Activated B cell treated with CpG ODN at 0.5 μM for 24 hours (primary cell): ENCODE measurements at places on chromosomes 3 and 15.

GRCh38 chr3:176352716-176353334 is 844.5 kb downstream of the TBL1XR1 start:
- H3K4me1 ChIP-seq, result no peaks in the 10 kb centered on the region
- H3K27ac ChIP-seq, result no peak overlapping the region
- H3K27me3 ChIP-seq, result no peaks in the 10 kb centered on the region
- H3K4me3 ChIP-seq, result no peak overlapping the region
- DNase-seq, result no peak

DNA sequence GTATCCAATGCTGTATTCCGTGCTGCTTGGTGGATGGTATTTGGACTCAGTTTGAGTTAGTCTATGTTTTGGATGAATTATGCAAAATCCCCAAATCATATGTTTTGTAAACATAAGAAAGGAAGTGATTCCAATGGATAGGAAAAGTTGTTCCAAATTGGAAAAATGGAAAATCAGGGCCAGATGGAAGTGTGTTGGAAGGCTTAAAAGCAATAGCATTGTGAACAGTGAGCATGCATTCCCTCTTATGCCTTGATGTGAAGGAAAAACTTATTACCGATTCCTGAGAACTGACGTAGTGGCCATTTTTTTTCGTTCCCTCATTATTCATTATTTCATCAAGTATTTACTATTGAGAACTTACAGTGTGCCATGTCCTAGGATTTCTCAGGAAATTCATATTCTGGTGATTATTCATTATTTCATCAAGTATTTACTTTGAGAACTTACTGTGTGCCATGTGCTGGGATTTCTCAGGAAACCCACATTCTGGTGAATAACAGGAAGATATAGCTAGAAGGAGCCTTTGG is 144.1 kb upstream of the TPRG1 start:
- H3K4me1 ChIP-seq, result no peaks in the 10 kb centered on the region
- no peak overlapping the region for H3K27ac ChIP-seq
- H3K4me3 ChIP-seq, result no peak overlapping the region
- H3K27me3 ChIP-seq, result peaks cover 15% of the 10 kb centered on the region
- DNase-seq, result no peak
- no peaks in the 10 kb centered on the region for H3K36me3 ChIP-seq

DNA sequence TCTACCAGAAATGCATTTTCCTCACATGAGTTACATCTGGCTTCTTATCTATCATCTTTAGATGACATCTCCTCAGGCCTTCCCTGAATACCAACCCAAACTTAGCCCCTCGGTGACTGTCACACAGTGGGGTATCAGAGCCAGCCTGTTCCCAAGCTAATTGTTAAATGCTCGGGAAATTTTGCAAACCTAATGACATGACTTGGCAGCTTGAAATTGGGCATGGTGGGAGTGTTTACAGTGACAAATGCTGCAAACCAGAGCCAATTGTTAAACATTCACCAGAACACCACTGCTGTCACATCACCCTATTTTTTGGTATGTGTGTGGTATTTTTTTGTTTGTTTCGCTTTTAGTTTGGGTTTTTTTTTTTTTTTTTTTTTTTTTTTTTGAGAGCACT is 130.8 kb downstream of the HCN4 start:
- DNase-seq, result no peak
- no peak overlapping the region for H3K4me3 ChIP-seq
- H3K4me1 ChIP-seq, result no peaks in the 10 kb centered on the region
- H3K27me3 ChIP-seq, result peaks cover 9% of the 10 kb centered on the region
- H3K27ac ChIP-seq, result no peak overlapping the region
- no peaks in the 10 kb centered on the region for H3K36me3 ChIP-seq

GRCh38 chr3:126685021-126685420 is 19.0 kb upstream of the CHCHD6 start:
- no peak overlapping the region for H3K4me3 ChIP-seq
- H3K4me1 ChIP-seq, result peaks cover 9% of the 10 kb centered on the region
- H3K36me3 ChIP-seq, result no peaks in the 10 kb centered on the region
- DNase-seq, result no peak

GRCh38 chr15:44698641-44699040 is 12.5 kb downstream of the PATL2 start:
- no peak for DNase-seq
- H3K27me3 ChIP-seq, result no peaks in the 10 kb centered on the region
- H3K4me1 ChIP-seq, result peaks cover 11% of the 10 kb centered on the region
- peaks cover under 1% of the 10 kb centered on the region for H3K36me3 ChIP-seq

DNA sequence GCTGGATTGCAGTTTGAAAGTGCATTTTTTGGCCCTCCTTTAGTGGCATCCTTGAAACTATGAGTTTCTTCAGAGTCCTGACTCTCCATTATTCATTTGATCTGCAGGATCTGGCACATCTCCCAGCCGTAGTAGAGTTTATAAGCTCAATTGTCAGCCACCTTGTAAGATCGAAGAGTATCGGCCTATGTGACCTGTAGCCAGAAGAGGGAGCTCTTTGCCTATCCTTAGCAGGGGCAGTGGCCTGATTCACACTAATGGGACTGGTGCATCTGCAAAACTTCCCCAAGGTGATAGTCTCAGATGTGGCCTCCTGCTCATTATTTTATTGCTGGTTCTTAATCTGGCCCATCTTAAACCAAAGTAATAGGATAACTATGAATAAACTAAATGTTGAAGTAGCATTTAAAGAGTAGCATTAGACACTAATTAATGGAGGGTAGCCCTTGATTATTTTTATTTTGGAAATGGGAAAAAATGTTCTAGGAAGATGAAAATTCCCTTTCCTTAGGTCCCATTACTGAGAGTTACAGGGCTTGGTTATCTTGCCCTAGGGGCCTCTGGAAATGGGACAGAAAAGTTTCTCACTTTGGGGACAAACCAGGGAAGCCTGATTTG is 21.2 kb downstream of the GCSAM start:
- no peak overlapping the region for H3K27ac ChIP-seq
- no peak for DNase-seq
- no peaks in the 10 kb centered on the region for H3K27me3 ChIP-seq
- peaks cover 53% of the 10 kb centered on the region for H3K4me1 ChIP-seq
- no peaks in the 10 kb centered on the region for H3K36me3 ChIP-seq

GRCh38 chr3:127688416-127689265 is 15.9 kb downstream of the ABTB1 start:
- peaks cover 2% of the 10 kb centered on the region for H3K36me3 ChIP-seq
- peaks cover 2% of the 10 kb centered on the region for H3K27me3 ChIP-seq
- peaks cover 29% of the 10 kb centered on the region for H3K4me1 ChIP-seq
- no peak overlapping the region for H3K27ac ChIP-seq
- H3K4me3 ChIP-seq, result no peak overlapping the region
- DNase-seq, result peak; percentile 5

GRCh38 chr15:67018441-67018840 is 47.0 kb upstream of the SMAD3 start:
- H3K4me3 ChIP-seq, result no peak overlapping the region
- no peaks in the 10 kb centered on the region for H3K27me3 ChIP-seq
- no peak for DNase-seq
- no peaks in the 10 kb centered on the region for H3K36me3 ChIP-seq
- no peak overlapping the region for H3K27ac ChIP-seq
- H3K4me1 ChIP-seq, result peaks cover 3% of the 10 kb centered on the region

- H3K27me3 ChIP-seq, result peaks cover 22% of the 10 kb centered on the region
- no peak for DNase-seq
- no peaks in the 10 kb centered on the region for H3K4me1 ChIP-seq
- H3K4me3 ChIP-seq, result no peak overlapping the region
- no peaks in the 10 kb centered on the region for H3K36me3 ChIP-seq
- no peak overlapping the region for H3K27ac ChIP-seq
Measured at GRCh38 chr15:60614028-60614427, 135.1 kb upstream of the ICE2 start.

- H3K27ac ChIP-seq, result no peak overlapping the region
- no peaks in the 10 kb centered on the region for H3K36me3 ChIP-seq
- no peak for DNase-seq
- H3K4me3 ChIP-seq, result no peak overlapping the region
- no peaks in the 10 kb centered on the region for H3K4me1 ChIP-seq
Measured at GRCh38 chr3:37200141-37200540, 25.8 kb upstream of the LRRFIP2 start.

- no peak overlapping the region for H3K4me3 ChIP-seq
- H3K27ac ChIP-seq, result no peak overlapping the region
- no peaks in the 10 kb centered on the region for H3K4me1 ChIP-seq
- no peak for DNase-seq
- H3K27me3 ChIP-seq, result peaks cover 3% of the 10 kb centered on the region
Measured at GRCh38 chr3:193132964-193133363, 108.1 kb upstream of the PLAAT1 start.

- H3K27me3 ChIP-seq, result no peaks in the 10 kb centered on the region
- H3K4me3 ChIP-seq, result no peak overlapping the region
- no peaks in the 10 kb centered on the region for H3K4me1 ChIP-seq
- no peak overlapping the region for H3K27ac ChIP-seq
Measured at GRCh38 chr3:106093616-106094015, 224.8 kb upstream of the CBLB start.

- H3K27me3 ChIP-seq, result no peaks in the 10 kb centered on the region
- H3K27ac ChIP-seq, result no peak overlapping the region
- H3K4me1 ChIP-seq, result no peaks in the 10 kb centered on the region
- DNase-seq, result no peak
Measured at GRCh38 chr15:76439542-76439941, 103.0 kb downstream of the ISL2 start.

DNA sequence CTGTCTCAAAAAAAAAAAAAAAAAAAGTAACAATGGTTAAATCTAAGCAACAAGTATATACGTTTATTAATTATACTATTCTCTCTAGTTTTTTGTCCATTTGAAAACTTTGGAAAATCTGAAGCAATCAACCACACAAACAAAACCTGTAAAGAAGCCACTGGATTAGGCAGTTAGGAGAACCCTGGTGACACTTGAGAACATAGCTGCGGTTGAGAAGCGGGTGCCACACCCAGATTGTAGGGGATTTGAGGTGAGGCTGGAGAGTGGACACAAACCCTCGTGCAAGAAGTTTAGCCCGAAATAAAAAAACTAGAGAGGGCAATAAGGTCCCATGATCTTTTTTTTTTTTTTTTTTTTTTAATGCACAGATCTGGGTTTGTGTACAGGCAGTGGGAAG is 25.9 kb upstream of the ZBTB38 start:
- H3K36me3 ChIP-seq, result no peaks in the 10 kb centered on the region
- DNase-seq, result no peak
- peaks cover 4% of the 10 kb centered on the region for H3K4me1 ChIP-seq
- no peak overlapping the region for H3K4me3 ChIP-seq
- peaks cover 5% of the 10 kb centered on the region for H3K27me3 ChIP-seq

GRCh38 chr3:40827942-40828688 is 303.4 kb downstream of the ZNF621 start:
- no peak overlapping the region for H3K27ac ChIP-seq
- no peaks in the 10 kb centered on the region for H3K36me3 ChIP-seq

GRCh38 chr3:113118336-113118735 is 93.0 kb upstream of the BOC start:
- no peaks in the 10 kb centered on the region for H3K4me1 ChIP-seq
- H3K27me3 ChIP-seq, result no peaks in the 10 kb centered on the region
- no peak overlapping the region for H3K4me3 ChIP-seq
- no peak for DNase-seq
- H3K27ac ChIP-seq, result no peak overlapping the region

DNA sequence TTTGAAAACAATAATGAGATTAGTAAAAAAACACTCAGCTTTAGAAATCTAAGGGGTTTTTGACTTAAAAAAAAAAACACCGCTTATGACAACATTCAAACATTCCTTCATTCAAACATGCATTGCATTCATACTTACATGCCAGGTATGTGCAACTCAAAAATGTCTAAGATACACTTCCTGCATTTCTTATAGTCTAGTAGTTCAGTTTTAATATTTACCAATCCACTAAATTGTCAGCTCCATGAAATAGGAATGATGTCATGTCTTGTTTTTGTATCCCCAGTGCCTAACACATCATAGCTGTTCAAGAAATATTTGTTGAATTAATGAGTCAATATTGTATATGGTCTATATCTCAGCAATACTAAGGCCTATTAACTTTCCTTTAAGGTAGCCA is 51.7 kb downstream of the EIF4E3 start:
- no peak overlapping the region for H3K27ac ChIP-seq
- H3K36me3 ChIP-seq, result no peaks in the 10 kb centered on the region
- no peaks in the 10 kb centered on the region for H3K27me3 ChIP-seq
- DNase-seq, result no peak
- no peak overlapping the region for H3K4me3 ChIP-seq

- peak overlapping the region; percentile 61 for H3K27ac ChIP-seq
- peaks cover 34% of the 10 kb centered on the region for H3K36me3 ChIP-seq
- DNase-seq, result no peak
- H3K4me3 ChIP-seq, result peak overlapping the region; percentile 24
Measured at GRCh38 chr15:67107014-67107812, 41.8 kb downstream of the SMAD3 start.

GRCh38 chr3:194588741-194589140 is 44.5 kb downstream of the TMEM44 start:
- DNase-seq, result no peak
- peaks cover 27% of the 10 kb centered on the region for H3K4me1 ChIP-seq
- peaks cover 12% of the 10 kb centered on the region for H3K36me3 ChIP-seq
- H3K4me3 ChIP-seq, result no peak overlapping the region

- no peak overlapping the region for H3K4me3 ChIP-seq
- peaks cover 3% of the 10 kb centered on the region for H3K36me3 ChIP-seq
- DNase-seq, result no peak
- peak overlapping the region; percentile 81 for H3K27ac ChIP-seq
- peaks cover 78% of the 10 kb centered on the region for H3K4me1 ChIP-seq
Measured at GRCh38 chr3:71401695-71402231, 181.8 kb downstream of the FOXP1 start.

GRCh38 chr3:192675958-192676649 is 51.2 kb downstream of the FGF12 start:
- H3K27me3 ChIP-seq, result peaks cover 4% of the 10 kb centered on the region
- H3K4me3 ChIP-seq, result no peak overlapping the region
- no peaks in the 10 kb centered on the region for H3K36me3 ChIP-seq
- no peaks in the 10 kb centered on the region for H3K4me1 ChIP-seq
- DNase-seq, result no peak

GRCh38 chr3:41290736-41291135 is 91.4 kb downstream of the CTNNB1 start:
- no peak overlapping the region for H3K27ac ChIP-seq
- no peak overlapping the region for H3K4me3 ChIP-seq
- H3K36me3 ChIP-seq, result no peaks in the 10 kb centered on the region
- H3K27me3 ChIP-seq, result no peaks in the 10 kb centered on the region

GRCh38 chr15:62610265-62610869 is 432.2 kb upstream of the TPM1 start:
- H3K27me3 ChIP-seq, result peaks cover 8% of the 10 kb centered on the region
- no peaks in the 10 kb centered on the region for H3K36me3 ChIP-seq
- no peak for DNase-seq
- H3K27ac ChIP-seq, result no peak overlapping the region
